ENCODE measurements at places on chromosomes 5 and 9.

- H3K27ac ChIP-seq: no peak overlapping the region
- no peak for DNase-seq
- H3K4me3 ChIP-seq: no peak overlapping the region
- H3K4me1 ChIP-seq: peaks cover 34% of the 10 kb centered on the region
Measured at GRCh38 chr9:114285166-114285867, 37.6 kb upstream of the ORM1 start.

GRCh38 chr5:134114886-134115805, 665 bp downstream of the TCF7 start:
- H3K36me3 ChIP-seq: peaks cover 8% of the 10 kb centered on the region
- peak overlapping the region; percentile 39 for H3K27ac ChIP-seq
- peak; percentile 32 for DNase-seq
- peaks cover 18% of the 10 kb centered on the region for H3K27me3 ChIP-seq

DNA sequence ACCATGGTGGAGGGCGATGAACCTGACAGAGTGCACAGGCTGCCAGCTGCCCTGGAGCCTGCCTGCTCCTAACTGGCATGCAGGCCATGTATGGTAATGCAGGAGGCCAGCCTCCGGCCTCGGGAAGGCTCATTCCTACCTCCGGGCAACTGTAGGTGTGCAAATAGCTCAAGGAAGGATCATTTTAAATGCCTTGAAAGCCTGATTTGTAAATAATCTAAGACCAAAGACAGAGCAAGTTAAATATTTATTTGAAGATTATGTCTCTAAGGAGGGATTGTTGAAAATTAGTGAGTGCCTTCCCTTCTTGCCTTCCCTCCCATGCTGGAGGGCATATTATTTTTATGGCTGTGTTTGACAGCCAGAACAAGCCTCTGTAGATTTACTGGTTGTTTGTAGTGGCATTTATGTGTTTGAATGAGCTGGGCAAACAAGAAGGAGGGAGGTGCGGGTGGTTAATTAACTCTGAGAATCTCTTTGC, 285.7 kb upstream of the TUT7 start:
- no peak overlapping the region for H3K4me3 ChIP-seq
- H3K4me1 ChIP-seq: peaks cover 18% of the 10 kb centered on the region

- H3K4me1 ChIP-seq: peaks cover 3% of the 10 kb centered on the region
- DNase-seq: no peak
- H3K27me3 ChIP-seq: no peaks in the 10 kb centered on the region
- H3K36me3 ChIP-seq: no peaks in the 10 kb centered on the region
- H3K27ac ChIP-seq: no peak overlapping the region
Measured at GRCh38 chr5:168612996-168613395, 33.8 kb upstream of the PANK3 start.

DNA sequence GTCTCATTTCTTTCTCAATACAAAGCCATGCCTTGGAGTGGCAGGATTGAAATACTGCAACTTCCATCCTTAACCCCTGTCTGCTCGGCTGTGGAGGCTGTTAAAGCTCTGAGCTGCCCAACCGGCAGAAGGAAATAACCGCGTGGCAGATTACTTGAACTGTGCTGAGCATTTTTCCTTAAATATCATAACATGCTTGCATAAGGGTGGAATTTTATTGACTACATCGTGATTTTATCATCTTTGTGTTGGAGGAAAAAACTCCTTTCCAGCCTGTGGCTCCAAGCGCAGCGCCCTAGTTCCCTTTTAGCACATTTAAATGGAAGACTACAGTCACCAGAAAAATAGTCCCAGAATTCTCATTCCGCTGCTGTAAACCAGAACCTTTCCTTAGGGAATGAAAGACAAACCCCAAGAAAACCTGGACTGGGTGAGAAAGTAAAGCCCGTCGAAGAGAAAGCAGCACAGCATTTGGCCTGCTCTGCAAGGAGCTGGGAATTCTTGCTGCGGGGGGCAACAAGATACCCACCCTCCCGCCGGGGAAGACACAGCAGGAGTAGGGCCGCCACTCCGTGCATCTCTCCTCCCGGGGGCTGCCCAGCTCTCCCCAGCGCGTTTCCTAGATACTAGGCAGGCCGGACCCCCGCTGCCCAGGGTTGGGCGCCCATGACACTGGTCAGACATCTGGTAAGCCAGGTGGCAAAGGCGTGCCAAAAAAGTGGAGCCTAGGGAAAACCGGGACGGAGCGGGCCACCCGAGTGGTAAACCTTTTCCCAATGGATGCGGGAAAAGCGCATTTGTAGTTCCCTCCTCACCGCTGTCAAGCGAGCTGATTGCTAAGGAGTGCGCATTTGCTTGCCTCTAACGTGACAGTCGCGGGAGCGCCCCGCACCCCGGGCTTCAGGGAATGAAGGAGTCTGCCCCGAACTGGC, 1.3 kb downstream of the SHC3 start:
- H3K36me3 ChIP-seq: no peaks in the 10 kb centered on the region
- no peak for DNase-seq
- no peak overlapping the region for H3K27ac ChIP-seq
- H3K4me3 ChIP-seq: peak overlapping the region; percentile 39
- H3K4me1 ChIP-seq: peaks cover 17% of the 10 kb centered on the region
- H3K27me3 ChIP-seq: peaks cover 33% of the 10 kb centered on the region

- no peaks in the 10 kb centered on the region for H3K36me3 ChIP-seq
- H3K27me3 ChIP-seq: no peaks in the 10 kb centered on the region
- H3K27ac ChIP-seq: no peak overlapping the region
Measured at GRCh38 chr5:116406306-116407041, 168.1 kb downstream of the SEMA6A start.

DNA sequence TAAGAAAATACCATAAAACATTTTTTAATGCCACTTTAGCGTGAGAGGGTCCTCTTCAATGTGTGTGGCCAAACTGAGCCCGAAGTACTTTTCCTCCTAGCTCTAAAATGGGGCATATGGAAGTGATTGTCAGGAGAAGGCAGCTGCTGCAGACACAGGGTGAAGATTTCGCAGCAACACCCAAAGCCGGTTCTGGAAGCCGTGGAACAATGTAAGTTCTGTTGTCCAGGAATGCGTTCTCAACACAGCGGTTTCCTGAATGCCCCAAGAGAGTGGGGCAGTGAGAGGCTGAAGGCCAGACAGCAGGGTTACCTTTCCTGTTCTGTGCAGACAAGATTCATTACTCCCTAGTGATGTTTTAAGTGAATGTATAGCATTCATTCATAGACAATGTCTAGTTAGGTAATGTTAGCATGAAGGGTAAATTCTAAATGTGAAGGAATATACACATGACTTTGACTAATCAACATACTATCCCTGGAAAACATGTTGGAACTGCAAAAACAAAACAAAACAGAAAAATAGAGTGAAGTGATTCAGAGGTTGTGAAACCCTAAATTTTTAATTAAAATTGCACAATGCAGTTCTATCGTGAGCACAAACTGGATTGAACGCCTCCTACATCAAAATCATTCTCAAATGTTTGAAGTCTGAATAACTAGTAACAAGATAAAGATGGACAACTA, 197.0 kb upstream of the SEMA6A start:
- H3K4me3 ChIP-seq: no peak overlapping the region
- peak overlapping the region; percentile 76 for H3K27ac ChIP-seq
